Stimulated activated CD8-positive, alpha-beta memory T cell treated with anti-CD3 and anti-CD28 coated beads, Interleukin-4, amount 100 ng/mL, for 48 hours (primary cell): ENCODE measurements at places on chromosomes 7 and 10.

GRCh38 chr10:29947701-29948060, 111.7 kb downstream of the JCAD start:
- no peak for DNase-seq

- peak; percentile 76 for DNase-seq
These were observed 553 bp upstream of the ADD3 start for GRCh38 chr10:110007161-110007700.

GRCh38 chr10:36494371-36494770, 631.0 kb upstream of the ANKRD30A start:
- DNase-seq = no peak

DNA sequence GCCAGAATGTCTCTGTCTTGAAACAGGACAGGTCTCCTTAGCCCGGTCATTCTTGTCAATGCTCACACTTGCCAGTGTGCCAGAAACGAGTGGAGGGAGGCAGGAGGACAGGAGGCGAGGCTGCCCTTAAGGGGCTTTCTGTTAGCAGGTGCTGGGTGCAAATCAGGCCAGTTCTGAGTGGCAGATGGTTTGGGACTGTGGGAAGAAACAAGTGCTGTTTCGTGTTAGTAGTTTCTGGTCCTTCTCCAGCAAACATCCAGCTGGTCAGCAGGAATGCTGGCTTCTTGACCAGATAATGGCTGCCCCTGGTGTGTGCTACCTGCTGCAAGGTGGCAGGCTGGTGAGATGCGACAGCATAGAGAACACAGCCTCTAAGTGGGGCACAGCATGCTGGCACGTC, 8.2 kb upstream of the NDUFB2 start:
- DNase-seq = no peak

DNA sequence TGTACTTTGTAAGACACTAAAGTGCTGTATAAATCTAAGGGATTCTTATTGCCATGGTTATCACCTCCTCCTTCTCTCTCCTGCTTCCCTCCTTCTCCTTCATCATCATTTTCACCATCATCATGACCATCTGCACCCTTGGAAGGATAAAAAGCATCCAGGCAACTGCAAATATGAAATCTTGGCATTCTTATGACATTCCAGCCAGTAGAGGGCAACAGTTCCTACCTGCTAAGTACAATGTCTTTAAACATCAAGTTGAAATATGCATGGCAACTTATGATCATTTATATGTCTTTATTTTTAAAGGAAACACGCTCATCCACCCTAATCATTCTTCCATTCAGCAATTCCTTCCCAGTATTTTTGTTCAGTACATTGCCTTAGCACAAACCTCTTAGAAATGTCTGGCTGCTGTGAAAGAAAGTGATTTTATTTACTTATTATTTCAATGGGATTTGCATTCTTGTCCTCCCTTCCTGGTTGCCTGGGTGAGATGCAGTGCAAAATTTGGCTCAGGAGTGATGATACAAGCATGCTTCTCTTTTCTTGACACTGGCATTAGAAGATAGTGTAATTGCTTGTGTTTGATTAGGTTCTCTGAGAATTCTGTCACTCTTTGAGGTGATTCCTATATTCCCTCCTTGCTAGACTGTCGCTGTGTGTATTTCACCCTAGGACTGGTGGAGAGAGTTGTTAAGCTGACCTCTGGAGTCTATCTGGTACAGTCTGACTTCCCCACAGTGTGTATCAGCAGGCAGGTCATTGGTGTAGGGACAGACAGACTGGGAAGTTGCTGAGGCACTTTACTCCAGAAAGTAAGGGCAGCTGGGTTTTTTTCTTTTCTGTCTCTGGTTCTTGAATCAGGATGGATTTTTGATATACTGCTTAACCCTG, 188.5 kb upstream of the BMPER start:
- DNase-seq = no peak

DNA sequence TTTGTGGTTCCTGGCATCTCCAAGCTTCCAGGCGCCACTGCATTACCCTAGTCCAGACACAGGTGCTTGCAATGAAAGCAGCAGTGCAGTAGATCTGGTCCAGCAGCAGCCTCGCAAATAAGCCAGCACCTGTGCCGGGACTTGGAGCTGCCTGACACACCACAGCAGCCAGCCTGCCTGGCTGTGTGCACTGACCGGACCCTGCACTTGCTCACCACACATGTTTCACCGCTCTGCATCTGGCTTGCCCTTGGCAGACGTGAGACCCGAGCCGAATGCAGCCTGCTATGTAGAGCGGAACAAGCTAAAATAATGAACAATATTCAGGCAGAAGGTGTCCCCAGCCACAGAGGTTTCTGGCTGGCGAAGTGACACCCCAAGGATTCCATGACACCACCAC, 123.6 kb upstream of the POM121L12 start:
- no peak for DNase-seq

GRCh38 chr10:100485801-100486495, 23.1 kb downstream of the WNT8B start:
- no peak for DNase-seq

DNA sequence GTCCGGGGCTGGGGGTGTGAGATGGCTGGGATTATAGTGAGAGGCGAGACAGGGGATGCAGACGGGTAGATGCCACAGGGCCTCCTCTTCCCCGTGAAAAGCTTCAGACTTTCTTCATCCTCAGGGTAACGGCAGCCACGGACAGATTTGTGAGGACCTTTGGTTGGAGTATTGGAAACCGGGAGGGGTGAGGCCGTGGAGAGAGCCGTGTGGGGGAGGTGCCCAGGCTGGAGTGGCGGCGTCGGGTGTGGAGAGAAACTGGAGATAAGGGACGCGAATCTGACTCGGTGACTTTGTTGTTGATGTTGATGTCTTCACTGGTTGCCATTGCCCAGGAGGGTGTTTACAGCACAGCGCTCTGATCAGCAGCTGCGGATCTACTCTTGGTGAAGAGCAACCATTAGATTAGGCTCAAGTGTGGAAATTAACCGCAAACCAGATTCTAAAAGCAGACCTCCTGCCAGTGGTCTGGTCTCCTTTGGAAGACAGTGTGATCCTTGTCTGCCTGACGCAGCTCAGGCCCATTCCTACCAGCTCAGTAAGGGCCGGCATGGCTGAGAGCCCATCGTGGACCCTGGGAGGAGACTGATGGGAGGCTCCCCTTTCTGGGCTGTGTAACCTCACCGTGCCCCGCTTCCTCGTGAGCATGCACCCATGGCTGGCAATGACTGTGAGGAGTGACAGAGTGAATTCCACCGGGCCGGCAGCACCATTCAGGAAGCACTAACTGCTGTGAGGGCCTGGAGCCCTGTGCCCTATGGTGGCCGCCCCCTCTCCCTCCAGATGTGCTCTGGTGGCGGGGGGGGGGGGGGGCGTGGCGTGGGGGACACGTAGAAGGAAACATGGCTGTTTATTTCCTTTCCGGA, 90.3 kb downstream of the INPP5A start:
- DNase-seq = no peak
